ENCODE measurements at places on chromosomes 1 and 21.

DNA sequence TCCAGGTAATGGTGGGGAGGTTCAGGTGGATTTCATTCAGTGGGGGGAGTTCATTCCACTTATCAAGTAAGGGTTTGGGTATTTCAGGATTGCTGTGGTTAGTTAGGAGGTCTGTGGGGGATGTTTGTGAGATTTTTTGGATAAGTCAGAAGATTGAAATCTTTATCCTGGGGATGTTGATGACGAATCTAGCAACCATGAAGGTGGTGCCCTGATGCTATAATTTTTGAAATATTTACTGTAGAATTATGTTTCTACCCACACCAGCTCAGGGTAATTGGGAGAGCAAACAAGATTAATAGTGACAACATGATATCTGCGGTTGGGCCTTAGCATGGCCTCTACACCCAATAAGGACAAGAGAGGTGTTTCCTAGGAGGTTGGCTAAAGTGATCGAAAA lies 28.3 kb downstream of the SUCO start:
- peak; percentile 38 for DNase-seq

GRCh38 chr21:30463713-30464112 lies 16.5 kb downstream of the KRTAP19-1 start:
- no peak for DNase-seq

GRCh38 chr1:201713086-201713810 lies 115.7 kb upstream of the IPO9 start:
- DNase-seq: peak; percentile 100

GRCh38 chr21:15679630-15680029 lies 50.2 kb upstream of the USP25 start:
- DNase-seq: no peak

GRCh38 chr1:16718908-16719533 lies 21.3 kb upstream of the RNU1-4 start:
- no peak for DNase-seq

DNA sequence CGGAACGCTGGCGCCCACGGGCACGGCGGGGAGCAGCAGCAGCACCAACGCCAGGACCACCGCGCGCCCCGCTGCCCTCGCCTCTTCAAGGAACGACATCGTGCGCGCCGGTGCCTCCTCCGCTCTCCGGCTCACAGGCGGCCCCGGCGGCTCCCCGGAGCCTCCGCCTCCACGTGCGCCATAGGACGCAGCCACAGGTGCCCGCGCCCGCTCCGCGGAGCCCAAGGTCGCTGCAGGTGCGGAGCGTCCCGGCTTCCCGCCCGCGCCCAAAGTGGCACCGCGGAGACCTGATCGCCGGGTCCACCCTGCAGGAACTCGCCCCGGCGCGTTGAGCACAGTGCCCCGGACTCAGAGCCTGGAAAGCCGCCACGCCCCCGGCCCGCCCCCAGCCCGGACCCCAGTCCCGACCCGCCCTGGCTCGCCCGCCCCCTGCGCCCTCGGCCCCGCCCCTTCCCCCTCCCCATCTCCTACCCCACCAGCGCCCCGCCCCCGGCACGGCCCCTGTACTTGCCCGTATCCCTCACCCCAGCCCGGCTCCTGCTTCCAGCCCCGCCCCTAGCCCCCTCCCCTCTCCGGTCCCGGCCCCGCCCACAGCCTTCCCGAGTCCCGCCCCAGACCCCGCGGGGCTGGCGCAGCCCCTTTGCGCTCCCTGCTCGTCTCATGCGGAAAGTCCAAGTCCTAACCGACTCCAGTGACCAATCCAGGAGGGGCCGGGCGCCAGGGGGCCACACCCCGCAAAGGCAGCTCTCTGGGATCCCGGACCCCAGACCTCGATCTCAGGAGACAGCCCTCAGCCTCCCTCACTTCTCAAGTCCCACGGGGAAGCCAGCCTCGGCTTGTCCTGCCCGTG lies at the start of gene MEGF6:
MEGF6 (minus strand) TSS at position 339 of the 850 bp plus-strand sequence; CDS start at position 99, 240 bp downstream.
- DNase-seq: peak; percentile 46

GRCh38 chr1:210143465-210144062 lies 89.0 kb upstream of the SERTAD4 start:
- peak; percentile 75 for DNase-seq
